ENCODE measurements at places on chromosomes 3 and 15.
A peak's percentile ranks its signal among the peaks of the same experiment; 100 is the strongest.

DNA sequence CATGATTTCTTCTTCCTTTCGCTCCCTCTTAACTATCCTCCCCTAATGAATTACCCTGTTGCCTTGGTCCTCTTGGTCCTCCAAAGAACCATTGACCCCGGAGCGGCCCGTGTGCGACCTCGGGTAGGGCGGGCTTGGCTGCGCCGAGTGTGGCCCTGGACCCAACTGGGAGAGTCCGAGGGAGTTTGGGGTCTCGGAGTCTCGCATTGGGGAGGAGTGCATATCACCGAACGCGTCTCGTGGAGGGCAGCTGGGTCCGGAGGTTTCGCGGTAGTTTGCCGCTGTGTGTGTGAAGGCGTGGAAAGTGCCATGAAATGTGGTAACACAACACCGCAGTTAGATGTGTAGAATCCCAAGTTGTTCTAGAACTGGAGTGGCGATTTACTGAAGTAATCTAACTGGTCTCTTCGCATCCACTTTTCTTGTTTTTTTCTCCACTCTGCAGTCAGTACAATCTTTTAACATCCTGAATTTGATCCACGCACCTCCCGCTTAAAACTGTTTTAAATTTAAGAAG lies 363 bp downstream of the GTF2E1 start:
- DNase-seq = peak; percentile 36

GRCh38 chr15:83613714-83614113 lies 40.2 kb upstream of the ADAMTSL3 start:
- DNase-seq = no peak

GRCh38 chr3:149567381-149567780 lies 90.4 kb downstream of the WWTR1 start:
- DNase-seq = no peak

DNA sequence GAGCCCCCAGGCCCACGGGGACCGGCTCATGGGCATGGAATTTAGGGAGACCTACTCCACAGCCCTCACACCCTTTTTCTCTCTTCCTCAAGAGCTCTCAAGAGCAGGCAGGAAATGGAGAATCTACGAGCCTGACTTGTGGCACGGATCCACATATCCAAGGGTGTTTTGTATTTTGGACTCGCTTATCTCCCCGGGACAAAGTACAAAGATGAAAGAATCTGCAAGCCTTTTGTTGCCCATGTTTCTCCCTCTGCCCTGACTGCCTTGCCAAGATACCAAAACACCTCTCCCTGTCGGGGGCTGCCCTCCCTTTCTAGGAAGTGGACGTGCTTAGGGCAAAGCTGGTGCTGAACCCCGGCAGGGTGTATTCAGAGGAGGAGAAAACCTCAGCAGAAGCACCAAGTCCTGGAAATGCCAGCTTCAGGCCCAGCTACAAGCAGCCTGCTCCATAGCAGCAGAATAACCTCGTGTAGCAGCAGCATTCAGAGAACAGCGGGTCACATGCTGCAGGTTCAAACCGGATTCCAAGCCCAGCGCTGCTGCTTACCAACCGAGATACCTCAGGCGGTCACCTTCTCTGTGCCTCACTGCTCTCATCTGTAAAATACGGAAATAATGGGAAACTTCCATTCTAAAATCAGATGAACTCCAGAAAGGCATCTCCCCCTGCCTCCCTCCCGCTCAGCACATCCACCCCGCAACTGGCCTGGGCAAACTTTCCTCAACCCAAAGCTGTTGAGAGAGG lies 35.2 kb downstream of the DNASE1L3 start:
- no peak for DNase-seq

- no peak for DNase-seq
Observed at GRCh38 chr3:31667582-31667981, 134.9 kb downstream of the STT3B start.

- DNase-seq = no peak
Observed at GRCh38 chr15:60555291-60555690, 76.3 kb upstream of the ICE2 start.
